Right forelimb (tissue), 1 donor: ENCODE measurements at places on chromosomes 11 and 22.

DNA sequence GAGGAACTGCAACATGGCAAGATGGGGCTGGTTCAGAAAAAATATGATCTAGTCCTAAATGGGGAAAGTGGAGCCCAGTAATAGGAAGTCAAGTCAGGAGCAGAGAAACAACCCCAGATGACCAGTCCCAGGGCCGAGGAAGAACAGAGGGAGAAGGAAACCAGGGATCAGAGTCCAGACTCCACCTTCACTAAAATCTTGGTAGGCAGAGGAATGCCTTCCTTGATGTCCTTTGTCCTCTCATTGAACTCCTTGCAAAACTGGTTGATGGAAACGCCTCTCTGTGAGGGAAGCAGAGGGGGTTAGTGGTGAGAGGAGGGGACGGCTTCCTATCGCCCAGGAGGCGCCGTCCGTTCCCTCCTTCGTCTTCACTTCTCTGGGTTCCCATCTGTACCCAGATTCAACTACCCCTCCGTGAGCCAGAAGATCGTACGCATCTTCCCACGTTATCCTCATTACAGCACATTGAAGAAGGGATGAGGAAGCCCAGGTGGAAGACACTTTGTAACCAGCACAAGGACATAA lies 607 bp downstream of the MRPL11 start:
- DNase-seq = no peak

DNA sequence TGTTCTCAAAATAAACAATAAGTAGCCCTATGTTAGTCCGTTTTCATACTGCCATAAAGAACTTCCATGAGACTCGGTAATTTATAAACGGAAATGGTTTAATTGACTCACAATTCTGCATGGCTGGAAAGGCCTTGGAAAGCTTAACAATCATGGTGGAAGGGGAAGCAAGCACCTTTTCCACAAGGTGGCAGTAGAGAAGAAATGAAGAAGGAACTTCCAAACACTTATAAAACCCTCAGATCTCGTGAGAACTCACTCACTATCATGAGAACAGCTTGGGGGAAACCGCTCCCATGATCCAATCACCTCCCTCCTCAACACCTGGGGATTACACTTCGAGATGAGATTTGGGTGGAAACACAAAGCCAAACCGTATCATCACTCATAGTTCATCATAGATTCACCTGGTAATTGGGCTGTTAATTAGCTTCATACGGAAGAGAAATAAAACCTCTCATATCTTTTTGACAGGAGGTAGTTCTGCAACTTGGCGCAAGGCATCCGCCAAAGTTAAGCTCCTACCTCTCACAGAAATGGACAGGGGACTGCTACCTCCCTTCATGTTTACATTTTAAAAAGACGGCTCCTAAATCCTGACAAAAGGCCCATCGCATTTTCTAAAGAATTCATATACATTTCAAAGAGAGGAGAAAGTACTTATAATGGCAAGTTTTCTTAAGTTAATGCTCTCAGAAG lies 49.0 kb downstream of the MUC15 start:
- no peak for DNase-seq

DNA sequence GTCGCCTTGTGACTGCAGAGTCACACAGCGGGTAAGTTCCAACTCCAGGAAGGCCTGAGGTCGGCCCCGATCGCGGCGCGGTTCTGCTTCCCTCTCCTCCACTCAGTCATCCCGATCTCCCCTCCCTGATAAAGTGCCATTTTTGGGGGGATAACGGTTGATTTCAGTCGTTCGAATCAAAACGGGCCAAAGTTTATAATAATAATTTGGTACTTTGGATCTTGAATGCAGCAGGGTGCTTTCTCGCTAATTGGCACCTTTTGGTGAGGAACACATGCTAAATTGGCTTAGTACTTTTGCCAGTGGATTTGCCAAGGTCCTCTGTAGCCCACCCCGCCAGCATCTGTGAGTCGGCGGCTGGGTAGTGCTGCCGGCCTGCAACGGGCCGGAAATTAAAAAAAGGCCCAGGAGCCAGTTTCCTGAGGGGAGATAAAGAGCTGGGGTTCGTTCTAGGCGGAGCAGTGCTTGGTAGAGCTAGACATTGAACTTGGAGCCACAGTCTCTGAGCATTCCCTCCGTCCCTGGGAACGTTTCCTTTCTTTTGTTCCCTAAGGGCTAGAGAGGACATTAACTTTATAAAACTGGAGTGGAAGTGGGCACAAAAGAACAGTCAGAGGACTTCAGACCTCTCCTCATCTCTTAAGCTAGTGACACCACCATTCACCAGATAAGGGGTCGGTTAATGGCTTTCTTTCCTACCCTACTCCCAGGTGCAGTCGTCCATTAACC lies 997 bp downstream of the UBE2L3 start:
- DNase-seq = no peak

- DNase-seq = no peak
Measured at GRCh38 chr11:96169250-96169649, 173.7 kb downstream of the MAML2 start.

DNA sequence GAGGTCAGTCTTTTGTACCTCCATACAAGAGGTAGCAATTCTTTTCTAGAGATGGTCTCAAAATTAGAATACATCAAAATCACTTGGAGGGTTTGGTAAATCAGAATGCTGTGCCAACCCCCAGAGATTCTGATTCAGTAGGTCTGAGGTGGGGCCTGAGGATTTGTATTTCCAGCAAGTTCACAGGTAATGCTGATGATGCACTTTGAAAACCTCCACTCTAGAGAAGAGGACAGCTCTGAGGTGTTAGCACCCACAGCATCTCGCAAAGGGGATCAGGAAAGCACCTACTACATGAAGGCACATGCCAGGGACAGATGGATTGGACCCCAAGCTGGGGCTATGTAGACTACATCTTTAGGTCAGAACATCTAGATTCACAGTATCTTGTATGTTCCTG lies 7.2 kb downstream of the KCTD14 start:
- DNase-seq = no peak

DNA sequence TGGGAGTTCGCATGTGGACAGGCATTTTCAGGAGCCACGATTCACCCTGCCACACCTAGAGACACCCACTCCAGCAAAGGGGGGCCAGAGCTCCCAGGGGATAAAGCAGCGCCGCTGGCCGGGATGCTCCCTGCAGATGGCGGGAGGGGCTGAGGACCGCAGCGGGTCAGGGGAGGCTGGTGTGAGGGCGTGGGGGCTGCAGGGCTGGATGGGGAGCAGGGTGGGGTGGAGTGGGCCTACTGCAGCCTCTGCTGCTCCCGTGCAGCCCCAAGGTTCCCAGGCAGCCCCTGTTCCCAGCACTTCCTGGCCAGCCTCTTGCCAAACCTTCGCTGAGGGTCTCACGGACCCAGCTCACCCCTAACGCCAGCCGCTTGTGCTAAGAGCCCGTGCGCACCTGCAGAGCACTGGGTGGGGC lies 13.0 kb downstream of the MUC5B start:
- peak; percentile 28 for DNase-seq

DNA sequence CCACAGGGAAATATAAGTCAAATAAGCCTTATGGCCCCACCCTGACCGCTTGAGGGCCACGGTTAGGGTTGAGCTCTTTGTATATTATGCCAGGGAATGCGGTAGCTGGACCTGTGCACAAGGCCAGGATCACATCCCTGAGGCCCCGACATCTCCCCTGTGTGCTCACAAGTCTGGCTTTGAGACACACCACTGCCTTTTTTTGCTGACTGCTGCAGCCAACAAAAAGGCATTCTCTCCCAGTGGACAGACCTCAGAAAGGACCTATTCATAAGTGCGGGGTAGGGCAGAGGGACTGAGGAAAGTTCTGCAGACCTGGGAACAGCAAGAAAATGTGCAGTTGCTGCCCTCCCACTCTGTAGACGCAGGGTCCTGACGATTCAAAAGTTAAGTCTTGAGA lies 3.4 kb upstream of the SIDT2 start:
- no peak for DNase-seq

- DNase-seq = no peak
Measured at GRCh38 chr22:39972641-39973040, 12.4 kb downstream of the TMA7B start.
